ENCODE measurements at places on chromosomes 6 and 20.

- no peak for DNase-seq
Measured at GRCh38 chr6:53199156-53199555, 50.5 kb upstream of the GCM1 start.

DNA sequence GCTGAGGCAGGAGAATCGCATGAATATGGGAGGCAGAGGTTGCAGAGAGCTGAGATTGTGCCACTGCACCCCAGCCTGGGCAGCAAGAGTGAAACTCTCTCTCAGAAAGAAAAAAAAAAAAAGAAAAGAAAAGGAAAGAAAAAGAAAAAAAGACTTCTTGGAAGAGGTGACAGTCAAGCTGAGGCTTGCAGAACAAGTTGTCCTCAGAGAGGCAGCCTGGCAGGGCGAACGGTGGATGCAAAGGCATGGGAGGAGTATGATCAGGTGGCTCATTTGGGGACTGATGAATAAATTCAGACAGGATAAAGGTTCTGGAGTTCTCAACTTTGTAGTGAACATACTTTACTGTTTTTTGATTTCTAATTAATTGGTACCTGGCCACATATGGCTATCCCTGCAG is 12.4 kb downstream of the ZNF341 start:
- DNase-seq: no peak

GRCh38 chr6:158708239-158708638 is 58.4 kb downstream of the SYTL3 start:
- DNase-seq: no peak

- DNase-seq: peak; percentile 91
Measured at GRCh38 chr6:30626484-30627366, at the start of gene ATAT1. ATAT1 (plus strand) TSS chr6:30626874.

DNA sequence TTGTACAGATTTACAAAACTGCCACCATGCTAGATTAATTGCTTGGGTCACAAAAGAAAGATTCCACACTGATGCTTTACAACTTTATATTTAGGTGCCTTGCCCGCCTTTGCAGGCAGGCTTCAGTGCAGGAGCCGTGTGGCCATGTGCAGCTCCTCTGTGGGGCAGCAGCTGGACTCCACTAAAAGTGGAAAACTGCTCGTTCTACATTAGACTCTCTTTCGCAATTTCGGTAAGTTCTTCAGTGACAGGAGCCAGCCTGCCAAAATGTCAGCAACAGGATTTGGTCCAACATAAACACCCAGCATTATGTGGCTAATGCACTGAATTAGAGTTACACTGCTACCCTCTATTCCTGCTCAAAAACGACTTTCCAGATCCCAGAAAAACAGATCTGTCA is 174.4 kb upstream of the KCNK16 start:
- no peak for DNase-seq

Measured in stimulated activated CD4-positive, alpha-beta T cell treated with anti-CD3 and anti-CD28 coated beads, Interleukin-2, amount 100 ng/mL, for 24 hours (primary cell).